ENCODE measurements at places on chromosomes 7 and 10.

DNA sequence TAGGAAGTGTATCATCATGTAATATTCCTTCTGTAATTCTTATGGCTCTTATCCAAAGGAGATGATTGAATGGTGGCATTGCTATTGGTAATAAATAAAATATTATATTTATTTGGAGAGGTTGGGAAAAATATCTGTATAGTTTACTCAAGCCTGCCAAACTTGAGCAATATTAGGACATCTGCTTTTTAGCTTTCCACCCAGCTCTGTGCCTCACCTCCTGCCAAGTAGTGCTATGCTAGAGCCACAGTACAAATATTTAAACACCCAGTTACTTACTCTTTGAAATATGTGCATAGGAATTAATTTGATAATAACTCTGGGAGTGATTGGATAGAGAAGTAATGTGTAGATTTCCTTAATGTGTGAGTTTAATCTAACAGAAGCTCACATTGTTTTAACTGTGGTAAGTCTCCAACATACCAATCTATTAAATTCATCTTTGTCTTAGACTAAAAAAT, 129.2 kb downstream of the BBS9 start:
- no peak for DNase-seq

DNA sequence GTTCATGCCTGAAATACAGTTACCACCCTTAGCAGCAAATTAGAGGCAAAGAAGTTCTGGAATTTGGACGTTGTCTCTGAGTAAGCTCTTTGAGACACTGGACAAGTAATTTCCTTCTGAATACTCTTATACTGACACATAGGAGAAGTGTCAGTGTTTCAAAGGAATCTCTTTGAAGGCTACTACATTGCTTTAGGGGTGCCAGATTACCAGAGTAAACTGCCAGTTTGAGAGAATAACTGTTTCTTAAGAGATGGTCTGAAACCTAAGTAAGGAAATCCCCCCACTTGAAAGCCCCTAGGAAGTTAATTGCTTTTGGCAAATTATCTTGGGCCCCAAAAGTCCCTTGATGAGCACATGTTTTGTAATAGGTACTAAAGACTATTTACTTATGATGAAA, 3.4 kb downstream of the FAS start:
- peak; percentile 71 for DNase-seq

DNA sequence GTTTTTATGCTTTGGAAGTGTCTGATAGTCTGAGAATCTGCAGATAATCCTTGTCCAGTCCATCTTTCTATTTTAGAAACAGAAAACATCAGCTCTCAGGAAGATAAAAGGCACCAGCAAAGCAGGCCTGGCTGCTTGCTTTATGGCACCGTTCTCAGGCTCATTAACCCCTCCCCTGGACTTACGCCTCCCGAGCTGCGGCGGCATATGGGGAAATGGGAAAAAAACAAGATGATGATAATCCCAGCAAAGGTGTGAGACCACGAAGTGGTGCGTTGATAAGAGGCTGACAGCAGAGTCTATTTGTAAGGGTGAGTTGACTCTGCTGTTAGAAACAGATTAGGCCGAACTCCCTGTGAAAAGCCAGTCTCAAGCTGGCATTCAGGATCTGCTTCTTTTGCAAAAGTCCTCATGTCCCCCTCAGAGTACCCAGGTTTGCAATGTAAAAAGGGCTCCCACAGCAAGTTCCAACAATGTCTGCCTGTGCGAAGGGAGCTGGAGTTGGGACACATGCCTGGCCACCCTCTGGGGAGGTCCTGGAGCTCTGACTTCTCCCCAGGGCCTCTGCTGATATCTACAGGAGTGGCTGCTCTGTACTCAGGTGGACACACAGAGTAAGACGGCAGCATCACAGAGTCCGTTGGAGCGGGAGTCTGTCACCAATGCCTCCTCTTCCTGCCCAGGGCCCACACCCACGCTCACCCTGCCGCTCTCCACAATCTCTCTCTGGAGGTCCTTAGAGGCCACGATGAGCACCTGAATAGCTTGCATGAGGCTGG, 54.3 kb downstream of the SPDYE5 start:
- no peak for DNase-seq

GRCh38 chr7:132859199-132859598, 222.7 kb downstream of the CHCHD3 start:
- DNase-seq: no peak

GRCh38 chr10:392705-393037, 257.4 kb downstream of the ZMYND11 start:
- no peak for DNase-seq

- DNase-seq: peak; percentile 58
Observed at GRCh38 chr10:132434405-132435005, 37.5 kb downstream of the PWWP2B start.

DNA sequence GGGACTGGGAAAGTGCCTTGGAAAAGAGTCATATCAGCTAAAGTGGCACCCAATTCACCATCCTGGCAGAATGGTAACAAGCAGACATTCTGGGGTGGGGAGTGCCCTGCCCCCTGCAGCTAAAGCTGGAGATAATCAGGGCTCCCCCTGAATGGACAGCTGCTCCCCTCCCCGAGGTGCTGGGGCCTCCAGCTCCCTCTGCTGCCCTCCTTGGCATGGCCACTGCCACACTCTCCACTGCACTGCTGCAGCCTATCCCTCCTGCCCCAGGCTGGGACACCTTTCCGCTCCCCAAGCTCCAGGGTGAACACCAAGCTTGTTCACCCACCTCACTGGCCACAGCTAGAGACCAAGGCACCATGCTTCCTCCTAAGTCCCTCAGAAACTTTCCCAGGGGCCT, 9.8 kb upstream of the PARD3 start:
- no peak for DNase-seq

DNA sequence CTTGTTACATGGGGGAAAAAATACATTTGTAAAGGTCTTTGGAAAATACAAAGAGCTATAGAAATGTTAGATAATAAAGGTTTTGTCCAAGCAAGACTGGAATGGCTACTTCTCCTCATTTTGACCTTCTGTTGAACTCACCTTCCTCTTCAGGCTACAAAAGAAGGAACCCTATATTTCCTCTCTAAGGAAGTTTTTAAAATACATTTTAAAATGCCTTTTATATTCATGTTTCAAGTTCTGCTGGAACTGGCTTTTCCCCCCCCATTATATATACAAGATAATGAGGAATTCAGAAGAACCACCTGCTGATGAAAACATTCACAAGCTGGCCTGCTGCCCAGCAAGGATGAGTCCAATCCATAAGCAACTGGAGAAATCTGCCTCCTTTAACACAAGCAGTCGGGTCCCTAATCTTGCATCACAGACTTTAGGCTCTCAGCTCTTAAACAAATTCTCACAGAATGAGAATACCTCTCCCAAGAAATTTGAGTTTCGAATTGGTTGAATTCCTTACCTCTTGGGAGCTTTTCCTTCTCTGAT, 44.6 kb downstream of the MTERF1 start:
- no peak for DNase-seq

GRCh38 chr7:96674565-96674964, 35.1 kb downstream of the SEM1 start:
- DNase-seq: no peak

- no peak for DNase-seq
Observed at GRCh38 chr7:156790264-156790663, 102.7 kb downstream of the LMBR1 start.

GRCh38 chr7:50940621-50941020, 157.9 kb upstream of the GRB10 start:
- DNase-seq: no peak

GRCh38 chr10:3897156-3897555, 112.1 kb upstream of the KLF6 start:
- DNase-seq: no peak

DNA sequence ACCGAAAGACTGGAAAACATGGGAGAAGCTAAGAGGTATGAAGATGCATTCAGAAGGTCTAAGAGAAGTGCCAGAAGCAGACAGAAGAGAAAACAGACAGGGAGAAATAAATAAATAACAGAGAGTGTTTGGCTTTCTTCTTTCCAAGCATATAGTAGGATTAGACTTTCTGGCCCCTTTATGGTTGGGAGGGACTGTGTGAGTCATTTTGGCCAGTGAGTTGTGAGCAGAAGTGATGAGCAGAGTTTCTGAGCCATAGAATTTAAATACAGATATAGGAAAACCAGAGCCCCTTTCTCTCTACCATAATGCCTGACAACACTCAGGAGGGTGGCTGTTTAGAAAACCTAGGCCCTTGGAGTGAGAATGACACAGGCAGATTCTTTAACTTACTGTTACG, 171.0 kb downstream of the PPP1R17 start:
- DNase-seq: no peak

DNA sequence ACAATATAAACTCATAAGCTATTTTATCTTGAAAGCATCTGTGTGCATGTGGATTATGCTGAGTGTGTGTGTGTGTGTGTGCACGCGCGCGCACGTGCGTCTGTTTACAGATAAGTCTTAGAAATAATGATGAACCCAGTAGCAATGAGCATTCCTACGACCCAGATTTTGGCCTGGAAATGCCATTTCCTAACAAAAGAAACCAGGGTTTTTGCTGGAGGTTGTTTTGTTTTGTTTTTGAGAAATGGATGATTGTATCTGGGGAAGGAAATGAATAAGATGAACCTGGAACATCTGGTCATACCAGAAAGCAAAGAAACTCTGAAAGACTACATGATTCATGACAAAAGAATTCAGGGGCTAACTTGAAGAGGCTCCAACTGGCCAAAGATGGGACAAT, 22.1 kb upstream of the LMOD2 start:
- DNase-seq: no peak

GRCh38 chr10:19958787-19959186, 142.6 kb downstream of the PLXDC2 start:
- no peak for DNase-seq

- no peak for DNase-seq
Observed at GRCh38 chr7:342681-343216, 52.8 kb downstream of the FOXL3 start.

- DNase-seq: no peak
Observed at GRCh38 chr7:80600046-80600445, 38.4 kb upstream of the CD36 start.

DNA sequence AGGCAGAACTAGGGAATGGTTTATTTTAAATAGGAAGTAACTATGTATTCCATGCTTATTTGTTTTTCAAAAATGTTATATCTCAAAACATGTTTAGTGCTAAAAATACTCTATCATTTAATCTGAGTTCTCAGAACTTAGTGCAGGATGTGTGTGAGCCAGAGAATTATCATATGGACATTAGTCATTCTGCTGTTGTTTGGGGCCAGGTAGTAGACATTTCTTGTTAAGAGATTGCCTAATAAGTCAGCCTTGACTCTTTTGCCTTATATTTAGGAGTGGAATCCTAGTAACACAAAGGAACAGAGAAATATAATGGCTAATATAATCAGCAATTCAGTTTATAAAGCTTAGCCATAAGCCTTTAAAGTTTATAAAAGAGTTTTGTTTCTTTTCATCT, 149.8 kb downstream of the CCSER2 start:
- DNase-seq: no peak

All from CD4-positive, alpha-beta T cell treated with Interleukin-21 for 1 hour (primary cell).